NB4 (cell line): ENCODE measurements at places on chromosomes 2 and 18.
A peak's percentile ranks its signal among the peaks of the same experiment; 100 is the strongest.

GRCh38 chr18:3248062-3248657 lies 559 bp downstream of the MYL12A start:
- peak; percentile 65 for DNase-seq

- no peak for DNase-seq
Measured at GRCh38 chr2:102187496-102188150, 800 bp downstream of the IL1RL2 start.

DNA sequence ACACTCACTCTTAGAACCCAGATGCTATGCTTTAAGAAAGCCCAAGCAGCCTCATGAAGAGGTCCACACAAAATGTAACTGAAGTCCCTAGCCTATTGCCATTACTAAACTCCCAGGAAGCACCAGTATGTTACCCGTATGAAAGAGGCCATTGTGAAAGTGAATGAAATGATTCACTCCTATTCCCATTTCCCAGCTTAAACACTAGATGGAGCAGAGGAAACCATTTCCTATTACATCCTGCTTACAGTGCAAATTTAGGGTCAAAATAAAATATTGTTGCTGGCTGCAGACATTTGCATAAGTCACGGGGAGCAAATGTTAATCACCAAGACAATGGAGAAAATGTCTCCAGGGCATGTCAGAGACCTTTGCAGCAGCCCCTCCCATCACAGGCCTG lies 989.7 kb upstream of the CRIM1 start:
- no peak for DNase-seq

DNA sequence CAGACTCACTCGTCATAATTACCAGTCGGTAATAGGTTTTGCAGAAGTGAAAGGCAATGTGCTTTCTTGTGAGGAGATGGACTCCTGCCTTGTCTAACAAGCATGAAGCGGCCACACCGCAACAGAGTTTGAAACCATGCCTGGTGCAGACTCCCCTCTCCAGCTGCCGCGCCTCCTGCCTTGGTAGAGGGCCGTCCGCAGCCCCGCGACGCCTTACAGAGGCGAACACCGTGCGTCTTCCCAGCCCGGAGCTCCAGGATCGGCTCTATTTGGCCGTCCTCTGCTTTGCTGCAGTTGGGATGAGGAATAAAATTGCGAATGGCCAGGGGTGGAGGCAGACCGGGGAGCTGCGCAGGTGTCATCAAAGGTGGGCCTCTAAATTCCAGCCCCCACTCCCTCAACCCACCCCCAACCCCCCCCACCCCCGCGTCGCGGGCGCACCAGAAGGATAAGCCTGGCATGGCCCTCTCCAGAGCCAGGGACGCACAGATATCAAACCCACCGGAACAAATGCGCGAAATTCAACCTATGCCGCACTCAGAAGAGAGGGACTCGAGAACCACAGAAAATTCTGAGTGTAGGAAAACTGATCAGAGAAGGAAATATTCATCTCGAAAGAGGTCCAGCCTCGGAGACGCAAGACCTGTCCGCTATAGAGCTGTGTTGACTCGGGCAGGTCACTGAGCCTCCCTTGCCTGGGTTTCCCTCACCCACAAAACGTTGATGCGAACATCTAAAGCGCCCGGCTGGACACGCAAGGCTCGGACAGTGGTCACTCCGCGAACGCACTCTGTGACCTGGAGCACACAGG lies 1.1 kb downstream of the TRABD2A start:
- DNase-seq = no peak

DNA sequence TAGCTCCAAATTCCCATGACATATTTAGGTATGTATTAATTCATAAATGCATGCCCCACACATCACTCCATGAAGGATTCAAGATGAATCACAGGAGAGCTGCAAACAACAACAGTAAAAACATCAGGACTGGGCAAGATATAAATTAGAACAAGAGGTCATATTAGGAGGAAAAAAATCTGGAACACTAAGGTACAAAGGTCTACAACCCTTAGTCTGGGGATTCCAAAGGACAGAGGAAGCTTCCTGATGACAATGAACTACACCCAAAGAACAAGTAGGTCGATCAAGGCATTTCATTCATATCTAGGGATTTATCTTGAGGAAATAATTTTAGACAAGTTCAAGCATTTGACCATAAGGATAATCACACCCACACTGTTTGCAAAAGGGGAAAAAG lies 14.5 kb downstream of the VPS4B start:
- DNase-seq = no peak

GRCh38 chr18:25349926-25350487 lies 2.0 kb downstream of the ZNF521 start:
- DNase-seq = no peak

- DNase-seq = no peak
Measured at GRCh38 chr2:109117780-109118179, 11.2 kb upstream of the SH3RF3 start.

- peak; percentile 53 for DNase-seq
Measured at GRCh38 chr2:189698020-189698887, 23.8 kb downstream of the ANKAR start.

DNA sequence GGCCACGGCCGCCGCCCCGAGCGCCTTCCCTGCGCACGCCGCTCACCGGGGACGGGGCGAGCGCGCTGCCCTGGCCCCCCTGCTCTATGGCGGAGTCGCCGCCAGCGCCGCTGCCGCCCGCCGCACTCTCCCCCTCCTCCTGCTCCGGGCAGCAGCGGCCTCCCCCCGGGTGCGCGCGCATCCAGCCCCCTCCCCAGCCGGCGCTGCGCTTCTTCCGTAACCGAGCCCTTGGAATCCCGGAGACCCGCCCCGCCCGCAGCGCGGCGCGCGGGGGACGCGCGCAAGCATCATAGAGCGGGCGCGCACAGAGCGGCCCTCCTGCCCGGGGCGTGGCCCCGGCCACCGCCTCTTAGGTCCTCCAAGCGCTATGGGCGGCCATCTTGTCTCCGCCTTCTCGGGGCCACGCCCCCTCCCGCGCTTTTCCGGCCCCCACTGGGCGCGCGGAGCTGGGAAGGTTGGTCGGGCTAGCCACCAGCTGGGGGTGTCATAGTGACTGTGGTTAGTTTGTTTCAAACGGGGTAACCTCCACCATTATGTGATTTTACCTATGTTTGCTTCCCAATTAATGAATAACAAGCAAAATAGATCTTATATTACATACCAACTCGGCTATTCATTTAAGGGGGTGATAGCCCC lies at the start of gene MBD2:
TSS of gene MBD2 (minus strand) at position 291 of the 636 bp plus-strand sequence. CDS start at position 181, 110 bp downstream.
- peak; percentile 95 for DNase-seq
